ENCODE measurements at places on chromosomes 7 and 10.

GRCh38 chr7:156059369-156059768 is 247.1 kb upstream of the SHH start:
- DNase-seq: no peak

DNA sequence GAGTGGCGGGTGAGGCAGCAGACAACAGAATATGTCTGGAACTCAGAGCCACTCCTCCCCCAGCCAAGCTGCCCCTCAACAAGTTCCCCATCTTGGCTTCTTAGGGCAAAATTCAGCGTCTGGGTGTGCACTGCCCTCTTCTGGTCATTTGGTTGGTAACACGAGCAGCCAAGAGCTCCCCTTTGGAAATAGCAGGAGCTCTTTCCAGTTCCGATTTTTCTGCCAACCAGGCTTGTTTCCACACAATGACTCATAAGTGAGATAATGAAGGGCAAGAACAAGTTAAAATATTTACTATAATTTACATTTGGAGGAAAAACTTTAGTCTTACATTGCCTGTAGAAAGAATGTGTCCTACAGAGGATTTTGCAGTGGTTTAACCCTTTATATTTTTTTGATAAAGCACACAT is 70.5 kb downstream of the ADCYAP1R1 start:
- peak; percentile 19 for DNase-seq

DNA sequence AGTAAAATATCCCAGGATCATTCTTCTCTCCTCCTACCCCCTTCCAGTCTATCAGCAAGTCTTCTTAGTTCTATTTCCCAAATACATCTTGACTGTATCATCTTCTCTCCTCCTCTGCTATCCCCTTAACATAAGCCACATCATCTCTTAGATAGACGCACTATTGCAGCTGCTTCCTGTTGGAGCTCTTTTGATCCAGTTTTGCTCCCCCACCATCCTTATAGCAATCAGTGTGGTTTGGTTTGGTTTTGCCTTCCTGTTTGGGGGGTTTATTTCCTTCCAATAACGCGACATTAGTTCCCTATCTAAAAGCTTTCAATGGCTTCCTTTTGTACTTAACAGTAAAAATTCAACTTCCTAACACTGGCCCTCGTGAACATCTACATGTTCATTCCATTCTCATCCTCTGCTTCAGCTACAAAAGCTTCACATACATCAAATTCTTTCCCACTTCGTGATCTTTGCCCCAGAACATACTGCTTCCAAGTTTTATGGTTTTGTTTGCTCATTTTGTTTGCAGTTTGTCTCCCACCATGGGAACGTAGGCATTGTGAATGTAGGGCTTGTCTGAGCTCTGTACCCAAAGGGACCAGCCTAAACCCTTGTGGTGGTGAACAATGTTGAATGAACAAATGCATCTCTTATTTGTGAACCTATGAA is 33.7 kb upstream of the PLXDC2 start:
- DNase-seq: no peak

- DNase-seq: no peak
Measured at GRCh38 chr7:137975768-137976167, 26.1 kb downstream of the CREB3L2 start.

DNA sequence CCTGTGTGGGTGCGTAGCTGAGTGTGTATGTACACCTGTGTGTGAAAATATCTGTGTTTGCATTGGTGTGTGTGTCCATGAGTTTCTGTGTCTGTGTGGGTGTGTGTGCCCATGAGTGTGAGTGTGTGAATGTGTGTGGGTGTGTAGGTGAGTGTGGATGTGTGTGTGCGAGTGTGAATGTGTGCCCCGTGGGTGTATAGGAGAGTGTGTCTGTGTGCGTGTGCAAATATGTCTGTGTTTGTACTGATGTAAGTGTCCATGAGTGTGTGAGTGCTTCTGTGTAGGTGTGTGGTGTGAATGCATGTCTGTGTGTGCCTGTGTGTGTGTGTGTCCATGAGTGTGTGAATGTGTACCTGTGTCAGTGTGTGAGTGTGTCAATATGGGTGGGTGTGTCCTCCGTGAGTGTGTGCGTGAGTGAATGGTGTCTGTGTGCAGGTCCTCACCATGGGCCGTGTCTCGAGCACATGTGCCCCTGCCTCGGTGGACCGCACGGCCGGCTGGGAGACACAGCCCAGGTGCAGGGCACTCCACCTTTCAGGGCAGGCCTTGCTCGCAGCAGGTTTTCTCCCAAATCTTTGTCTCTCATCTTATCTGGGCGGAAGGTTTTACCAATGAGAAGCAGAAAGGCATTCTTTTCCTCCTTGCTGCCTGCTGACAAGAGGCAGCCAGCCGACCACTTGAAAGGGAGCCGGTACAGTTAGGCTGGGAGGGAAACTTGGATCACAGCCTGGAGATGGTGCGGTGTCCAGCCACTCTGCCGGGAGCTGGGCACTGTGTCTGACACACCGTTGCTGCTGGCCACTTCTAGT is 107.1 kb upstream of the FAM20C start:
- no peak for DNase-seq

DNA sequence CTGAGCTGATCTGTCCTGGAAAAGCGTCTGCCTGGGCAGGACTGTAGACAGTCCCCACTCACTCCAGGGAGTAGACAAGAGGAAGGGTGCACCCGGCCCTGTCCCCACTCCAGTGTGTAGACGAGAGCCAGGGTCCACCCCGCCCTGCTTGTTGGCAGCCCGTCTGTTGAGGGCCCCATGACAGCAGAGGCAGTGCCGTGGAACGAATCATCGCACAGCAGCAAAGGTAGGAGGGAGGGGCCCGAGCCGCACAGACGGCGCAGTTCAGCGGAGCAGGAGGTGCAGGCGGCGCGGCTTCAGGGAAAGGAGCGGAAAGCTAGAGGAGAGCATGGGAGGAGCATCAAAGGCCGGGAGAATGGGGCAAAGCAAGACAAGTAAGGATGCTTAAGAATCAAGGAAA is 93.0 kb downstream of the DYNC2I1 start:
- DNase-seq: no peak

All from T-helper 1 cell (primary cell).